ENCODE measurements at places on chromosomes 16 and 17.

GRCh38 chr16:72511171-72511570 lies 339.2 kb upstream of the PMFBP1 start:
- no peak for DNase-seq

GRCh38 chr17:40547079-40547784 lies 18.0 kb downstream of the CCR7 start:
- DNase-seq, result no peak

DNA sequence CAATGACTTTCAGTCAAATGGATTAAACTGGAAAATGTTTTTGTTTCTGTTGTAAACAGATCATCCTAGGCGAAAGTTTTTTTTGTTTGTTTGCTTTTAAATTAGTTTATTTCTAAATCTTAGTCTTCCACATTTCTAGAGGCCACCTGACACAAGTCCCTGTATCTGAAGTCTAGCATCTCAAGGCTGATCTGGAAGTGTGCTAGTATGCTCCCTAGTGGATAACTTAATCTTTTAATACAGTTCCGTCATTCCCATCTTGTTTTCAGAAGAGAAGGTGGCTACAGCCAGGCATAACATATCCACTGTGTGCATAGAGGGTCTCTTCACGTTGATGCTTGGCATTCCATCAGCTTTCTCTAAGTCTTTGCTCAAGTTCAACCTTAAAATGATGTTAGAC lies 7.6 kb downstream of the IFT20 start:
- DNase-seq, result no peak

GRCh38 chr16:8519179-8519578 lies 71.1 kb downstream of the TMEM114 start:
- no peak for DNase-seq

DNA sequence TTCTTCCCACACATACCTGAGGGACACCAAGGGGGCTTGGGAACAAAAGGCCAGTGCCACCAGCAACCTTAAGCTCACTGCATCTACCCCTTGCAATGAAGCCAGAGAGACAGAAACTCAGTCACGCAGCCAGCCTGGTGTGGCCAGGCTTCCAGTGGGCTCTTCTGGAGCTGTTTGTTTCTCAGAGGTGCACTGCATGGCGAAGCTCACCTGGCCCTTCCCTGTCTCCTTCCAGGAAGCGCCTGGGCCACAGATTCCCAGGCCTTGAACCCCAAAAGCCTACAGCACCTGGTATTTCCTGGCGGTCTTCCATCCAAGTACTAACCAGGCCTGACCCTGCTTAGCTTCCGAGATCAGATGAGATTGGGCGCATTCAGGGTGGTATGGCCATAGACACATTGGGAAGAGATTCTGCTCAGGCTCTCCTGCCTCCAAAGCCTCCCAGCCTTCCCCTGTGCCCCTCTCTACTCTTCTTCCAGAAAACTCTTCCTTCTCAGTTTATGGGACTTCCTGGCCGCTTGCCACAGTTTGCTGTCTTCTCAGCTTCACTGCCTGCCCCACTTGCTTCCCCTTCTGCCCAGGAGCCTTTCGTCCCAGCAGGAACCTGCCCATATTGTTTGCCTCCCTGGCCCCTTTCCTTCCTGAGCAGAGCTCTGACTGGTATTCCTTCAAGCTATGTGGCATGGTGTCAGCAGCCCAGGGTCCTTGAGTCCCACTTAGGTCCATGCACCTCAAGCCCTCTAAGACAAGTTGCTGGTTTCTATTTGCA lies 1.6 kb downstream of the CISD3 start:
- DNase-seq, result no peak

- DNase-seq, result no peak
Measured at GRCh38 chr16:51553314-51553713, 402.2 kb upstream of the SALL1 start.

GRCh38 chr16:82331397-82331796 lies 161.4 kb upstream of the MPHOSPH6 start:
- no peak for DNase-seq

- DNase-seq, result no peak
Measured at GRCh38 chr17:82217530-82218204, 5.0 kb upstream of the CCDC57 start.

GRCh38 chr16:75494661-75495075 lies 573 bp downstream of the CHST6 start:
- DNase-seq, result no peak

DNA sequence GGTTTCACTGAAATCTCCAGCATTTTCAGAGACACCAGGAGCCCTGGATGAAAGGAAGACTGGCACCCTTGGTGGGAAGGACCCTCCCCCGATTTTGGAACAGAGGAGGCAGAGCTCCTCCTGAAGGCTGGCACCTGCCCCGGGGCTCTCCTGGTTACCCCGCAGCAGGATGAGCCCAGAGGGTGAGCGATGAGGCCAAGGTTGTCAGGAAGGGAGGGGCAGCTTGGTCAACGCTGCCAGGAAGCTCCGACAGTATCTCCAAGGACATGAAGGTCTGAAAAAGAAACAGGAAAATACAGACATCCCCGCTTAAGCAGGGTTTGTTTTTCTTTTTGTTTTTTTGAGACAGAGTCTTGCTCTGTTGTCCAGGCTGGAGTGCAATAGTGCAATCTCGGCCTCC lies 15.5 kb upstream of the ACSF3 start:
- no peak for DNase-seq

GRCh38 chr17:75959051-75959838 lies 18.4 kb upstream of the FBF1 start:
- DNase-seq, result no peak

DNA sequence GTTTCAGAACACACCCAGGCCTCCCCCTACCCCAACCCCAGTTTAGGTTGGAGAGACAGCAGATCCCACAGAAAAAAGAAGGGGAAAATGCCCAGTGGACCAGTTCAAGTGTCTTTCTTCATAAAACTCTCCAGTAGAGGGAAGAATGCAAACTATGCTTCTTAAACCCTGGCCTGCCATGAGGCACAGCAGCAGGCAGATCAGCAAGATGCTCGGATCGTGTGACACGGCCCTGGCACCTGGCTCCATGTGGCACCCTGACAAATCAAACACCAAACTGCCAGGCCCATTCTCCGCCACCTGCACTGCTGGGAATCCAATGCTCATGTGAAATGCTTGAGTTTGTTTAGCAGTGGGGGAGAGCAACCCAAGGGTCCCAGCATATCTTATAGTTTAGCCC lies 166.8 kb downstream of the SOX9 start:
- DNase-seq, result no peak

DNA sequence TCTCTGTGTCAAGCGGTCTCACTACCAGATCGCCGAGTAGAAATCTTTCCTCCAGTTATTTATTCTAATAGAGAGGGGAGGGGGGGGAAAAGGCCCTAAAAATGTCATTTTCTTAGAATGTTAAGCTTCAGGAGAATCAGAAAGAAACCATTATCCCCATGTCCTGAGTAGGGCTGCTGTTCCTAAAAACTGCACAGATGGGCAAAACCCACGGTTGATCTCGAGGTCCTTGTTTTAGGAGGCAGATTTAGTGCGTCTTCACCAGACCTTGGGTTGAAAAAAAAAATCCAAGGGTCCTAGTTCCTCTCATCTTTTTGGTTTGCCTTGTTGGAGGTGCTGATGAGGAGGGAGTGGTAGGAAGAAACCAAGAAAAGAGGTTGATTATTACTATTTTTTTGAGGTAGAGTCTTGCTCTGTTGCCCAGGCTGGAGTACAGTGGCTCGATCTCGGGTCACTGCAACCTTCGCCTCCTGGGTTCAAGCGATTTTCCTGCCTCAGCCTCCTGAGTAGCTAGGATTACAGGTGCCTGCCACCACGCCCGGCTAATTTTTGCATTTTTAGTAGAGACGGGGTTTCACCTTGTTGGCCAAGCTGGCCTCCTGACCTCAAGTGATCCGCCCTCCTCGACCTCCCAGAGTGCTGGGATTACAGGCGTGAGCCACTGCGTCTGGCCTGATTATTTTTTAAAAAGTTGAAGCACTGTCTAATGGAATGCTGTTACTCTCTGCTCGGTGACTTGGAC lies 1.4 kb downstream of the CBFB start:
- no peak for DNase-seq

GRCh38 chr16:52957199-52957598 lies 95.5 kb downstream of the CHD9NB start:
- no peak for DNase-seq

- DNase-seq, result no peak
Measured at GRCh38 chr17:32015245-32016013, 8.2 kb downstream of the LRRC37B start.

DNA sequence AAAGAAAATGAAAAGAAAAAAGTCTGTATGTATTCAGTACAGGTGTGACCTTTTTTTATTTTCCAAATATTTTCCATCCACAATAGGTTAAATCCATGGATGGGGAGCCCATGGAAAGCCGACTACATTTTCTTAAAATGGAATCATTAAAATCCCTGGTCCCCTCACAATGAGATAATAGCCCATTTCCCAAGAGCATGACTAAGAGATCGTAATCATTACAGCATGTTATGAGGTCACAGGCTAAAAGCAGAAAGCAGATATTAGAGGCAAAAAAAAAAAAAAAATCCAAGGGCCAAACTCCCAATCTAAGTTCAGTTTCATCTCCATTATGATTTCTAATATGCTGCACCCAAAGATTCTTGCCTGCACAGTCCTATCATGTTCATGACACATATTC lies 44.7 kb downstream of the CYTH1 start:
- no peak for DNase-seq

- no peak for DNase-seq
Measured at GRCh38 chr17:59492091-59492451, 73.3 kb upstream of the DHX40 start.

DNA sequence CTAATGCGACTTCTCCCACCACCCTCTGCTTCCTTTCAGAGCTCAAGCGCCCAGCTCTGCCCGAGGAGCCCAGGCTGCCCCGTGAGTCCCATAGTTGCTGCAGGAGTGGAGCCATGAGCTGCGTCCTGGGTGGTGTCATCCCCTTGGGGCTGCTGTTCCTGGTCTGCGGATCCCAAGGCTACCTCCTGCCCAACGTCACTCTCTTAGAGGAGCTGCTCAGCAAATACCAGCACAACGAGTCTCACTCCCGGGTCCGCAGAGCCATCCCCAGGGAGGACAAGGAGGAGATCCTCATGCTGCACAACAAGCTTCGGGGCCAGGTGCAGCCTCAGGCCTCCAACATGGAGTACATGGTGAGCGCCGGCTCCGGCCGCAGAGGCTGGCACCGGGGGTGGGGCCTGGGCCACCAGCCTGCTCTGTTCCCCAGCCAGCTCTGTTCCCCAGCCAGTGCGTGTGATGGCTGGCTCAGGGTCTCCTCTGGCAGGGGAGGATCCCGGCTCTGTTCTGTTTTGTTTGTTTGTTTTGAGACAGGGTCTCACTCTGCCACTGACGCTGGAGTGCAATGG lies 18.7 kb downstream of the CRISPLD2 start:
- no peak for DNase-seq

DNA sequence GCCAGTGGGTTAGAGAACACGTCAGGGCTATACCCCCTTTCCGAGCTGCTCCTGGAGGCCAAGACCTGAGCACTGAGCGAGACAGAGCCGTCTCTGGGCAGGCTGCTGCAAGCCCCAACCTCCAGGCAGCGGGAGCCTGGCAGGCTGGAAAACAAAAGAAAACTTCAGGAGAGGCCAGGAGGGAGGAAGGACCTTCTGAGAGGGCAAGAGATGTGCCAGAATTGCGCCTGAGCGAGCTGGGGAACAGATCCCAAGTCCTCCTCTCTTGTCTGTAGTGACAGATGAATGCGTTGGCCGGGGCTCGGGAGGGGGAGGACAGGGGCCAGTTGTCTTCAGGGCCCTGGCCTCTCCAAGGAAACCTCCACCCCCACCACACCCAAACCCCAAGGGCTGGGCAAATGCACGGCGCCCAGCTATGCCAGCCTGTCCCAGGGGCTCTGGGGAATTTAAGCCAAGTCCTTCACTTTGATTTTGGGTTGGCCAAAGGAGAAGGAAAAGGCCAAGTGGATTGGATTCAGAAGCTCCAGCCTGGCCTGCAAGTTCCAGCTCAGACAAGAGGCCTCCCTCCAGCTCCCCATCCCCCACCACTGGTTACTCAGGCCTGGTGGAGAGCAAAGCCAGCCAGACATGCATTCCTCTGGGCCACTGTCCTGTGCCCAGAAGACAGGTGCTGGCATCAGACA lies 18.1 kb downstream of the SDK2 start:
- DNase-seq, result no peak

- DNase-seq, result no peak
Measured at GRCh38 chr16:47046726-47047523, 73.5 kb upstream of the DNAJA2 start.

DNA sequence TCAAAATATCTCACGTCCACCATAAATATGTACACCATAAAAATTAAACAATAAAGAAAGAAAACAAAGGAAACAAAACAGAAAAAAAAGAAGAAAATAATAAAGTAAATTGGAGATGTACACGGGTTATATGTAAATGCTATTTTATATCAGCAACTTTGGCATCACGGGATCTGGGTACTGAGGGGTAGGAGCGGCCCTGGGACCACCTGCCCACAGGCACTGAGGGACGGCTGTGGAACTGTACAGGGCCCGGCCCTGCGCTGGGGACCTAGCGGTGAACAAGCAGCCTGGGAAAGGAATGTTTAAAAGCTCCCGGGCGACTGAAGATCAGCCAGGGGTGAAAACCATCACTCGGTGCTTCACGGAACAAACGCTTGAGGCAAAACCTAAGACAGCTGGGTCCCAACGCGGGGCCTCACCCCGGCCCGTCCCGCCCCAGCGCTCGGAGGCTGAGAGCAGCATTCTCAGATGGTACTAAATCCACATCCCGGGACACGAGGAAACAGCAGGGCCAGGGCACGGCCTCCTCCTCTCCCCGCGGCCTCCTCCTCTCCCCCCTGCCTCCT lies 31.2 kb downstream of the NXN start:
- DNase-seq, result no peak

DNA sequence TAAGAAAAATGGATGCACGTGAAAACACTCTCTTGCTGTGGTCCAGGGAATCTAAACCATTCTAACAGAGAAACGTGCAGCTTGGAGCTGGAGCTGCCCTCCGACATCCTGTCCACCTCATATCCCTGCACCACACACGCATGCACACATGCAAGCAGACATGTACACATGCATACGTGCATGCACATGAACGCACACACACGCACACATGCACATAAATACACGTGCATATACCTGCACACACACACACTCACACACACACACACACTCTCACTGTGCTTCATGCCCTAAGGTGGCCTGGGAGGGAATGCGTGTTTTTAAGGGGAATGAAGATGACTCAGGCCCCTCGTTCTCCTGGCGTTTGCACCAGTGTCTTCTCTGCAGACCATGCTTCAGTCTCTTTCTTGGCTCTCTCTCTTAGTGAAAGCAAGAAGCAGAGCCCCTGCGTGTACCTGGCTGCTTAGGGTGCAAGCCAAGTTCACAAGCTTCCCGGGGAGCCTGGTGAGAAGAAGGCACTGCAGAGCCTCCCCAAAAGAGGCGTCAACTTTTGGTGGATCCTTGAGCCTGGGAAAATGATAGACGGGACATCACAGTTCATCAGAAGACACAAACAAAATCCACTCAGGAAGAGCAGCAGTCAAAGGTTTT lies 72.8 kb downstream of the GOSR1 start:
- no peak for DNase-seq

DNA sequence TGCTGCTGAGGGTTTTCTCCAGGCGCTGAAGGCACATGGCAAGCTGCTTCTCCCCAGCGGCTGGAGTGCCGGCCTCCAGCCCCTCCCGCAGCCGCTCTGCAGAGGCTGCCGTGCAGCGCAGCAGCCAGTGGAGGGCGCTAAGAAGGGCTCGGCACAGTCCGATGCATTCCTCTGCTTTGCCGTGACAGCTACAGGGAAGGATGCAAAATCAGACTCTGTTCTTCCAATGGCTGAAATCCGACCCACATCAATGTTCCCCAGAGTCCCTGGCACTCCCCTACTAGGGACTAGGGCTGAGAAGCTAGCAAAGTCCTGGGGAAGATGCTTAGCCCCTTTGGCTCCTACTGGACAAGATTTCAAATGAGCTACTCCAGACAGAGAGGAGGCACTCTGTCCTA lies 19.0 kb downstream of the MED24 start:
- no peak for DNase-seq

GRCh38 chr17:57898487-57899311 lies 48.9 kb upstream of the MRPS23 start:
- no peak for DNase-seq

Measured in T-helper 22 cell (primary cell).